ENCODE measurements at places on chromosomes 4 and X.

GRCh38 chr4:16916031-16916430 lies 17.6 kb upstream of the LDB2 start:
- DNase-seq, result no peak

DNA sequence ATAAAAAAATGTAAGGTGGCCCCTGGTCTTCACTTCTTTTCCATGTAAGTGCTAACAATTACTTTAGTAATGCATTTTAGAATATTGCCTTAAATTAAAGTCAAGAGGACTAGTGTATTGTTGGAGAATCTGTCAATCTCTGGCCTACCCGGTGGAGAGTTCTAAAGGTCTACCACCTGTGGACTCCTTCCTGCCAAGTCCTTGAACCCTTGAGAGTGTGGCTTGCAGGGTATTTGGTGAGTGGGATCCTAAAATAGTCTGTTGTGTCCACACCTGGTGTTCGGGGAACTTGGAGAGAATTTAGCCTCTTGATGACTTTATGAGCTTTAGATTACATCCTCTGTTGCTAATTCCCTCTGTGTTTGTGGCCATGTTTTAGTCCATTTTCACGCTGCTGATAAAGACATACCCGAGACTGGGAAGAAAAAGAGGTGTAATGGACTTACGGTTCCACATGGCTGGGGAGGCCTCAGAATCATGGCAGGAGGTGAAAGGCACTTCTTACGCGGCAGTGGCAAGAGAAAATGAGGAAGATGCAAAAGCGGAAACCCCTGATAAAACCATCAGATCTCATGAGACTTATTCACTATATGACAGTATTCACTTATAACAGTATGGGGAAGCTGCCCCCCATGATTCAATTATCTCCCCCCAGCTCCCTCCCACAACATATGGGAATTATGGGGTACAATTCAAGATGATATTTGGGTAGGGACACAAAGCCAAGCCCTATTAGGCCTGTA lies 23.8 kb downstream of the DDIT4L start:
- DNase-seq, result no peak

DNA sequence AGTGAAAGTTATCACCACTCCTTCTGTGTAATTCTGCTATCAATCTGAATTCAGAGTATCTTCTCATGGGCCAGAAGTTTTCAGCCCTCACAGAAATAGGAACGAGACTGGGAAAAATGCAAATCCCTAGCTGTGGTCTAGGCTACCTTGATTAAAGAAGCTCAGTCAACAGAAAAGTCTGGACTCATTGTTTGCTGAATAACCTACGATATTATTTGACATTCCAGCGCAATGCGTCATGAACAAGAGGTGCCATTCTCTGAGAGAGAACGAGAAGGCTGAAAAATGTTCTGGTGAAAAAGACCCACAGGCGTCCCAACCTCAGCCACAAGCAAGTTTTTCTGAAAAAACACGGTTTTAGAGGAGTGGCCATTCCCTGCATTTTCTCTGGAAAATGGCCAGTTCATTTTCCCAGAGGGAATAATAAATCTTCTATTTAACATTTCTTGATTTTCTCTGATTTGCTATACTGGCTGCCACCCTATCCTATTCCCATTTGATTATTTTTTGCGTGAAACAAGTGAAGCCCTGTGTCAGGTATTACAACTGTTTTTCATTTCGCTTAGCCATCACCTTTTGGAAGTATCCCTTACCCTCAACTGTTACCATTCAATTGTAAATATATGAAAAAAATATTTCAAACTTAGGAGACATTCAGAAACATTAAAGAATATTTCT lies 1117.6 kb upstream of the PRKX start:
- DNase-seq, result no peak

- no peak for DNase-seq
Observed at GRCh38 chr4:68489338-68489737, 42.1 kb downstream of the TMPRSS11E start.

DNA sequence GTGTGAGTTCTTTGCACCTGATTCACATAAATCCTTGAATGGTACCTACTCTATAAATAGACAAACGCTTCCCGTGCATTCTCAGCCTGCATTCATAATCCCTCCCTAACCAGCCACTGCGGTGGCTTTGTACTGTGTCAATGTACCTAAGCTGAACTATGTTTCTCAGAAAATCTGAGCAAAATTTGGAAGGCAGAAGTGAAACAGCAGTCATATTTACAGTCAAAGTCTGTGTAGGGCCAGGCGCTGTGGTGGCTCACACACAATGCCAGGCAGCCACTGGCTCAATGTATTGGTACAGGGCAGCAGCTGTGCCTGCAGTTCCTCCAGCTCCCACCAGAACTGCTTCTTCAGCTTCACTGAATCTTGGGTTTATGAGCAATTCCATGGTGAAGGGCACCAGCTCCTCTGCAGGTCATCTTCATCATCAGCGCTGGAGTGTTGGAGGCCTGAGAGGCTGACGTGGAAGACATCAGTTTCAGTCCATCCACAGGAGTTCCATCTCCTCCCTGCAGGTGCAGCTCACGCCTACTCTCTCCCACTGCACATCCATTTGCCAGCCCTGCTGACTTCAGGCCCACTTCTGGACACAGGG lies 32.3 kb upstream of the IRF2 start:
- no peak for DNase-seq

- DNase-seq, result peak; percentile 74
Observed at GRCh38 chr4:19382993-19383756, 868.5 kb upstream of the SLIT2 start.

- DNase-seq, result peak; percentile 3
Observed at GRCh38 chr4:104491481-104492182, 3.1 kb downstream of the CXXC4 start.

DNA sequence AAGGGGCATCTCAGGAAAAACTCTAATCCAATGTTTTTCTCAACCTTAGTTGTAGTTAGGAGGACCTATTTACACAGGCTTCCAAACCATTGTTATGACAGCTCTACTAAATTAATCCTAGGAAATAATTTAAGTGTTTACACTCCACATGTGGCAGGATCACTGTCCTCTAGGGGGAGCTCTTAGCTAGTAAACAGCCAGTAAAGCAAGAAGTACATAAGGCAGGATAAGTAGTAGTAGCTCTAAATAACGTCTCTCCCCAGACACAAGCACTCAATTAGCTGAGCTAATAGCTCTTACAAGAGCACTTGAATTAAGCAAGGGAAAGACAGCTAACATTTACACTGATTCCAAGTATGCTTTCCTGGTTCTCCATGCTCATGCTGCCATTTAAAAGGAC lies 37.3 kb downstream of the NUDT11 start:
- no peak for DNase-seq

- no peak for DNase-seq
Observed at GRCh38 chr4:147899512-147899911, 167.6 kb downstream of the ARHGAP10 start.

DNA sequence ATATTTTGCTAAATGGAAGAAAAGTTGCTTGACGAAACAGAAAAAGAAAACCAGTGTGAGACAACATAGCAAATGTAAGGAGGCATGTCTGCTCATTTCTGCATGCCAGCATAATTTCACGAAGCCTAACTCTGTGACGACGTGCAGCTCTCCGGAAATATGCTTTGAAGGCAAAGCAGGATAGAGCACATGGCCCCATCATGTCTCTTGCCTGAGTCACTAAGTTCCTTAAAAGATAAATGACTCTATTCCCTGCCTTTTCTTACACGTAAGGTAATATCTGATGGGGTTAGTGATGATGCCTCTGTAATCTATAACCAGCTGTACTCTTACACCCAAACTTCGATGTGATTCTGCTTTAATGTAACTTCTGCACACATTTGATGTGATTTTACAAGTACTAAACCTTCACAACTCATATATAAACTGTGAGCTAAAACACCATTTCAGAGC lies 64.5 kb downstream of the ANXA3 start:
- DNase-seq, result no peak

Measured in NCI-H446 treated with DMSO at 0.1 percent for 48 hours (cell line).